ENCODE measurements at places on chromosomes 2 and 18. TPM values are rescaled to one million over a fixed set of nuclear protein-coding genes. Genes with fewer than 3 reads are reported as not detected.

The TMEFF2 gene
- total RNA-seq, result not detected

The NAT8 gene
- not detected for total RNA-seq

The APCDD1 gene
- total RNA-seq, result not detected

The NTSR2 gene
- total RNA-seq, result not detected

The LIPG gene
- 30.9 TPM for total RNA-seq

DNA sequence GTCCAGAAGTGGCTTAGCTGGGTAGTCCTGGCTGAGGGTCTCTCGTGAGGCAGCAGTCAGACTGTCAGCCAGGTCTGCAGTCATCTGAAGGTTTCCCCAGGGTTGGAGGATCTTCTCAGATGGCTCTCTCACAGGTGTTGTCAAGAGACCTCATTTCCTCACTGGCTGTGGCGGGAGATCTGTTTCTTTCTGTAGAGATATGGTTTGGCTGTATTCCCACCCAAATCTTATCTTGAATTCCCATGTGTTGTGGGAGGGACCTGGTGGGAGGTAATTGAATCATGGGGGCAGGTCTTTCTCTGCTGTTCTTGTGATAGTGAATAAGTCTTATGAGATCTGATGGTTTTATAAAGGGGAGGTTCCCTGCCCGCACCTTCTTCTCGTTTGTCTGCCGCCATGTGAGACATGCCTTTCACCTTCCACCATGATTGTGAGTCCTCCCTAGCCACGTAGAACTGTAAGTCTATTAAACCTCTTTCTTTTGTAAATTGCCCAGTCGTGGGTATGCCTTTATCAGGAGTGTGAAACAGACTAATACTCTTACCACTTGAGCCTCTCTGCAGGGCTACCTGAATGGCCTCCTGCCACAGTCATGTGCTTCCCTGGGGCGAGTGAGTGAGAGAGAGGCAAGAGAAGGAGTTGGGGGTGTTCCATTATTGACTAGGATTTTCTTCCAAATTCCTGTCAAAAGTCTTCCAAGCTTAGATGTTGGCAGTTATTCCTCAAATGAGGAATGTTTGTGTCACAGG is 23.6 kb downstream of the MALT1 start:
- no peak for DNase-seq

GRCh38 chr2:106745468-106745867 is 140.5 kb downstream of the ST6GAL2 start:
- no peak for DNase-seq

DNA sequence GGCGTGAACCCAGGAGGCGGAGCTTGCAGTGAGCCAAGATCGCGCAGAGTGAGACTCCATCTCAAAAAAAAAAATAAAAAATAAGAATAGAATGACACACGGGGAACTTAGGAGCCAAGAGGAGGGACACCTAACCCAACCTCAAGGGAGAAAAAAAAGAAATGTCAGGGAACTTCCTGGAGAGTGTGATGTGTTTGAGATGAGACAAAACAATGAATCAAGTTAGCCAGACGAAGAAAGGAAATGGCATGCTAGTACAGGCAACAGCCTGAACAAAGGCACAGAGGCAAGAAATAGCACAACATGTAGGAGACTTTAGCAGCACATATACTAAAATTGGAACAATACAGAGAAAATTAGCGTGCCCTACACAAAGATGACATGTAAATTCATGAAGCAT is 36.7 kb upstream of the PAPOLG start:
- DNase-seq, result no peak

- peak; percentile 90 for DNase-seq
Measured at GRCh38 chr2:10452312-10452711, 4.2 kb upstream of the ODC1 start.
